Activated CD8-positive, alpha-beta memory T cell treated with anti-CD3 and anti-CD28 coated beads for 4 hours (primary cell): ENCODE measurements at places on chromosomes 2 and 18.

DNA sequence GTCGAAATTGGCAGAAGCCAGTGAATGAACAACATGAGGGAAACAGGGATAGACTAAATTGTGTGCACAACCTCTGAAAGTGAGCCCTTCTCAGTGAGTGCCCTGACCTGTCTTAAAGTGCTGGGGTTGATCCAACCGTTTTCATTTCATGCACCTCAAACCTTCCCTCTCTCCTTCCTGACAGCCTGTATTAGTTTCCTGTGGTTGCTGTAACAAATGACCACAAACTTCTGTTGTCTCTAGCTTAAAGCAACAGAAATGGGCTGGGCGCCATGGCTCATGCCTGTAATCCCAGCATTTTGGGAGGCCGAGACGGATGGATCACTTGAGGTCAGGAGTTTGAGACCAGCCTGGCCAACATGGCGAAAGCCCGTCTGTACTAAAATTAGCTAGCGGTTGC lies 48.8 kb upstream of the PPP1CB start:
- no peak for DNase-seq

GRCh38 chr2:112889976-112890375 lies 21.0 kb upstream of the IL37 start:
- DNase-seq = no peak

DNA sequence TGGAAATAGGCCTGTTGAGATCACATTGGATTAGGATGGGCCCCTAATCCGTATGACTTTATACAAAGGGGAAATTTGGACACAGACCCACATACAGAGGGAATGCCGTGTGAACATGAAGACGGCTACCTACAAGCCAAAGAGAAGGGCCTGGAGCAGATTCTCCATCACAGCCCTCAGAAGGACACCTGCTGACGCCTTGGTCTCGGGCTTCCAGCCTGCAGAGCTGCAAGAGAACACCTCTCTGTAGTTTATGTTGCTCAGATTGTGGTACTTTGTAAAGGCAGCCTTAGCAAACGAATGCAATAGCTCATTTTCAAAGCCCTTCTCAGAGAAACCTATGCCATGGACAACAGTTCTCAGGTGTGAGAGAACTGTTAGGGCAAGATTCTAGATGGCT lies 86.1 kb downstream of the LONRF2 start:
- no peak for DNase-seq

- DNase-seq = no peak
Observed at GRCh38 chr2:12636837-12637581, 79.7 kb upstream of the TRIB2 start.

DNA sequence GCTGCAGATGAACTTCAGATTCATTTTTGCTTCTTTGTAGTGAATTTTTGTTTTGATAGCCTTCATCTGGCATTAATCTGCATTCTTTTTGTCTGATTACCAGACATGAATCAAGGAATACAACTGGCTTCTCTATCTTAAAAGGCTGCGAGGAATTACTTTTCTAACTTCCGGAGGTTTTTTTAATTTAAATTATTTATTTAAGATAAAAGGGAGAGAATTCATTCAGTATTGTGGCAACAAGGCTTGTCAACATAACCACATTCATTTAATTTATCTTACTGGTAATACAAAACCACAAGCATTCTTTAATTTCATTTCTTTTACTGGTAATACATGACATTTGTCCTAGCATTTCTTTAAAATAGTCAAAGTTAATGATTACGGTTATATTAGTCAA lies 36.0 kb downstream of the CSRNP3 start:
- no peak for DNase-seq

GRCh38 chr2:26598336-26598995 lies 42.7 kb downstream of the CIB4 start:
- no peak for DNase-seq

DNA sequence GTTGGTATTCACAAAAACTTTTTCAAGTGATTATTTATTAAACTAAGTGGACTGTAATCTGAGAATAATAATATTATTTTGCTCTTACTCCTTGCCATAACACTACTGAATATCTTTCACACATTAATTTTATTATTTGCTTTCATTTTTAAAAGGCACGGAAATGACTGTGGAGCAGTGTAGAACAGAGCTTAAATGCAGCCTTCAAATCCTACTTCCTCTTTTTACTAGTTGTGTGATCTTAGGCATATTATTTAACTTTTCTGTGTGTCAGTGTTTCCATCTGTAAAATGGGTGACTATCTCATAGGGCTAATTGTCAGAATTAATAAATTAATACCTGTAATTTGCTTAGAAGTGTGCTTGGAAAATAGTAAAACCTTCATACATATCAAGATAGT lies 55.5 kb upstream of the SLC8A1 start:
- DNase-seq = no peak

DNA sequence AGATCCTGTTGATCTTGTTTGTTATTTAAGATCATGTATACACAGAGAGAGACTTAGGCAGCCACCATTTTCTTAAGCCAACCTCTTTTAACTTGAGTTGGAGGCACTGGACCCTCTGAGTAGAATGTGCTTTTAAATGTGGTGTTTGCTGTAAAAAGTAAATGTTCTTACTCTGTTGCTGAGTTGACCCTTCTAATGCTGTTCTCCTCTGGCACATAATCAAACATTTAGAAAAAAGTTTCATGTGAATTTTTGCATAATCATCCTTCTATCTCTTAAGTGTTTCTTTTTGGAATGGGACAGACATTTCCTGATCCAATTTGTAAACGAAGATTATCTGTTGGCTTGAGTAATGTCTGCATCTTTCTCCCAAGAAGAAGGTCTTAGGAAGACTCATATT lies 255.1 kb upstream of the ETAA1 start:
- DNase-seq = no peak

DNA sequence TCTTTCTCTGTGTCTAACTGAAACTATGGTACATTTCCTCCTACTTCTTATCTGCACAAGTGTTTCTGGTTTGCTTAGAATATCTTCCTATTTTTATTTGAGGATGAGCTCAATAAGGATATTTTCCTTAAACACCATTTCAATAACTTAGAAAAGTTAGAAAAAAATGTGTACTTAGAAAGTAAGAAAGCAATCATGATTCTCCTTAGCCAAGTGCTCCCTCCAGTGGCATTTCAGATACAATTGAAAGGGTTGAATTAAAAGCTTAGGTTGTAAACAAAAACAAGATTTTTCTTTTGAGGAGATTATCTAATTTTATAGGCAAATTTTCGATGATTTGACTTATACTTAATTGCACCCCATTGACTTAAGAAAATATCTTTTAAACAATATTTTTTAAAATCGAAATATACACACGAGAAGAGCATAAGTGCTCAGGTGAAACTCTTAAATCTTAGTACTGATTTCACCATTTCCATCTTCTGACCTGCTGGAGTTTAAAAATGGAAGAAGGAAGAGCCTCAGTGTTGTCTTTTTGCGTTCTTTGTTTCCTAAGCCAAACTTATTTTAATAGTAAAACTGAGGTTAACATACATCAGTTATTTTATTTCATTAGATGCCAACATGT lies 26.9 kb downstream of the C18orf63 start:
- DNase-seq = no peak

DNA sequence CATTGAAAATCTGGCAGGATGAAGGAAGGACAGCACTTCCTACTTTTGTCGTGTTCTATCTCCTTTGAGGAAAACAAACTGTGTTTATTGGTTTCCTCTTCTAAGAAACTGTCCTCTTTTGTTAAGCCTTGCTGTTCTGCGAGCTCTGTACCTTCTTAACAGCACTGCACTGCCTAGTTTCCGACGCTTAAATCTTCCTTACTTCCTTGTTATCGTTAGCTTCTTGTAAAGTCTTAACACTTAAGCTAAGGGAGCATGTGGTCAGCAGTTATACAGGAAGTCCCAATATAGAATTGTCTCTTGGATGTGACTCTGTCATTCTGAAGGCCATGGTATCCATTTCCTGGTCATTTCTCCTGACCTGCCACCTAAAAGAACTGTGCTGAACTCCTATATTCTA lies 552.8 kb upstream of the NRP2 start:
- DNase-seq = no peak

DNA sequence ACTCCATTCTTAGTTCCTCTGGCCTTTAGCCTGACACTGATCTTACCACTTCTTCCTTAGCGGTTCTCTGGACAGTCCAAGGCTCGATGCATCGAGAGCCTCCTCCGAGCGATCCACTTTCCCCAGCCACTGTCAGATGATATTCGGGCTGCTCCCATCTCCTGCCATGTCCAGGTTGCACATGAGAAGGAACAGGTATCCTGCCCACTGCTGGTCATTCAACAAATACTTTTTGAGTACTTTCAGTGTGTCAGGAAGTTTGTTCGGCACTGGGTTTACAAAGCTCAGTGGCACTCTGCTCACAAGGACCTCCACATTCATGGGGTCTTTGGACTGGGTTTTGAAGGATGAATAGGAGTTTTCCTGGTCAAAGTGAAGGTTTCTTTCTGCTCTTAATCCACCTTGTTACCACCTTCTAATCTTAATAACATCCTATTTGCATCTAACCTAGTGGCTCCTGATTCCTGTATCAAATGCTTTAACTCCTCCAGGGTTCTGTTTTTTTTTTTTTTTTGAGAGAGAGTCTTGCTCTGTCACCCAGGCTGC lies 25.8 kb downstream of the GCKR start:
- no peak for DNase-seq

DNA sequence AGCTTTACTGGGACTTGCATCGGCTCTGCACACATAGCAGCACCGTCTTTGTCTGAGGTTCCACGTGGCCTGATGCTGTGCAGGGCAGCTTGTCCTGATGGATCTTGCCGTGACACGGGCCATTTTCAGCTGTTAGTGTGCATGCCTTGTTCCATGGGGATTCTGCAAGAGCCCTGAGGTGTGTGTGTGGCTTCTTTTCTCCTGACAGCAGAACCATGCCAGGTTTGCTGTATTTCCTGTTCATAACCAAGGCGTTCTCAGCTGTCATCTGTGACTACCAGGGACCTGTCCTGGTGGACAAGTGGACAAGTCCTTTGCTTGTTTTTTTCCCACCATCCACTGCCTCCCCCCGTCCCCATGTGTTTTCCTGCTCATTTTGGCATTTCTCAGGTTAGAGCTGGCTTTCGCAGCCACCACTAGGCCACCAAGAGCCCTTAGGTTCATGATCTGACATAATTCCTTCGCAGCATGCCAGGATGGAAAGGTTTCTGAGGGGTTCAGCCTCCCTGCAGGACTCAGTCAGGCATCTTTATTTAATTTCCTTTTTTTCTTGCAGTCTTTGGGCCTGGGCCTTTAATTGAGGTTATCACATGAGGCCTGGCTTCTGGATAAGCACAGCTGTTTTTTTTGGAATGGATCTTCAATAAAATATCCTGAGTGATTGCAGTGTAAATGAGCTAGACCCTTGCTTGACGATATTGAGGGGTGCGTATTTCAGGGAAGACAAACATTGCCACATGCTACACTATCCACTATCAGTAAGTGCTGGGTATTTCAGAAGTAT lies 139.4 kb downstream of the NCK2 start:
- no peak for DNase-seq

DNA sequence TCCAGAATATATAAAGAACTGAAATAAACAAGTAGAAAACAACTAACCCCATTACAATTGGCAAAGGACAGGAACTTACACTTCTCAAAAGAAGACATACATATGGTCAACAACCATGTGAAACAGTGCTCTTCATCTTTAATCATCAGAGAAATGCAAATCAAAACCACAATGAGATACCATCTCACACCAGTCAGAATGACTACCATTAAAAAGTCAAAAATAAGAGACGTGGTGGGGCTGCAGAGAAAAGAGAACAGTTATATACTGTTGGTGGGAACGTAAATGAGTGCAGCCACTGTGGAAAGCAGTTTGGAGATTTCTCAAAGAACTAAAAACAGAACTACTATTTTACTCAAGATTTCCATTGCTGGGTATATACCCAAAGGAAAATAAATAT lies 1696.3 kb upstream of the TMEFF2 start:
- DNase-seq = no peak
